ENCODE measurements at places on chromosomes 7 and 10.

DNA sequence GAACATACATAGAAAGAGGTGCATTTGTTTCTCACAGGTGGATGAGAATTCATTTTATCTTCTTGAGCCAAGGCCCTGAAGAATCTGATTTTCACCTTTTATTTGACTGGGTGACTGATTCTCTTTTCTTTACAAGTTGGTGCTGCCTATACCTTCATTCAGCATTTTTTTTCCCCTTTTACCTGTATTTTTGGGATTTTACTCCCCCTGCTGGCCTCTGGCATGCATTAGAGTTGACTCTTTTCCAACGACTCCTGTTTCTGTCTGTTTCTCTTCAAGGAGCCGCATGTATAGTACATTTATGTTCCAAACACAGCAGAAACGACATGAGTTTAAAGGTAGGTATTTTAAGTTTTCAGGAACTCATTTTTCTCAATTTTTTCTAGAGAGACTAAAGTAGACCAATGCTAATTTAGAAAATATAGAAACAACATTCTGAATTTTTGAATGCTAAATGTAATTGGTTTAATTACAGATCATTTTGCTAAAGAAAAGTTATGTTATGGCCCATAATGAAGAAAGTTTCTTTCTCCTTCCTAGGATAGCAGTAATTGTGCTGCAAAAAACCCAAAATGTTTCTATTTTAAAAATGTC is 149.8 kb upstream of the HDAC9 start:
- peak; percentile 20 for DNase-seq

GRCh38 chr10:21193196-21193595 is 296.1 kb upstream of the NEBL start:
- DNase-seq: no peak

DNA sequence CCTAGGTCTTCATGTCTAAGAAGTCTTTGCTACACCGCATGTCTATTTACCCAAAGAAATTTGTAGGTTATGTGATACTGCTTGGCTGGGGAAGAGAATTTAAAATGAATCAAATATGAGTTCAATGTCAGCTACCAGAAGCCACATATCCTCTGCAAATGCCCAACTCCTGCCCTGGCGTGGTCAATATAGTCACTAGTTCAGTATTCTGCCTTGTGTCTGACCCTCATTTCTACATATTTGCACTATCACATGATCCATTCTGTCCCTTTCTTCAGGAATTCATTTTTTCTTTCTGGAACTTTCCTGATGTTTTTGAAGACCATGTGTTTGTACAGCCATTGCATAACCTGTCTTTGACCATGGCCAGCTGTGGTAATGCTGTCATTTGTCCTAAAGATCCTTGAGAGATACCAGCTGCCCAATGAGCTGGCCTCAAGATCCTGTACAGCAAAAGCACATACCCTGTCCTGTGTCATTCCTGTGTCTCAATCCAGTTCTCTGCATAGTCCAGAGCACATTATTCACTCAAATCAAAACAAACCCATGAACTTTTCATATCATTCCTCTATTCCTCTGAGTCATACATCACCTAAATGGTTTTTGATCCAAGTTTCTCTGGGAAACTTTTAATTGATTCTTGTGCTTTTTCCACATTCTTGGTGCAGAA is 524.5 kb downstream of the PARD3 start:
- DNase-seq: no peak

- DNase-seq: no peak
Observed at GRCh38 chr7:19143881-19144574, 1.2 kb downstream of the FERD3L start.

- no peak for DNase-seq
Observed at GRCh38 chr7:90988996-90989765, 275.1 kb upstream of the FZD1 start.

DNA sequence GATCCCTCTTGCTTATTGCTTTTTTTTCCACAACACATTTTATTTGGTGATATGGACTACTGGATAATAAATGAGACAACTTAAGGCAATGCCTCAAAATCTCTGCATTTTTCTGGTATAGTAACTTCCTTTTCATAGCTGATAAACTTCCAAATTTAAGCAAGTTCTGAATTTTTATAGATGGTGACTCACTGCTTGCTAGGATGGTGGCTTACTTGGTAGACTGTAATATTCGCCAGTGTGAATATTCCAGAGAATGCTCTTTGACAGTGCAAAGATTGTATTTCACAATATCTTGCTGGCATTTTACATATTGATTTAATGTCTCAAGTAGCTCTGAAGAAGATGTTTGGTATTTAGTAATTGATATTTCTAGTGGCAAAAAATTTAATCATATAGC is 472.4 kb downstream of the TFEC start:
- DNase-seq: no peak

DNA sequence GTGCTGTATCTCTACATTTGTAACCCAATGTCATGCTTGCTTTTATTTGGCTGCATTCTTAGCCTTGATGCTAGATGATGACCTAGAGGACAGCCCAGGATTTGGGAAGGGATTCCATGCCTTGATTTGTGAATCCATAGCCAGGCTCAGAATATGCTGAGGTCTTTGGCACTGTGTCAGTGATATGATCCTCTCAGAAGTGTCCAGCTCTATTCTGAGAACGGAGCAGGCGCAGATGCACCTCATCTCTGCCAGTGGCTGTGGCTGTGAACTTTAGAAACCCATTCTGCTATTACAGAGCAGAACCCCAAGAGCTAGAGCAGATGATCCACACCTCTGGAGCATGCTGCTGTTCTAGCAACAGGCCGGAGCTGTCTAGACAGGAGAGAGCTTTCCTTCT is 212.8 kb downstream of the TRIL start:
- no peak for DNase-seq

GRCh38 chr10:88989423-88989822 is 1.2 kb upstream of the FAS start:
- no peak for DNase-seq

DNA sequence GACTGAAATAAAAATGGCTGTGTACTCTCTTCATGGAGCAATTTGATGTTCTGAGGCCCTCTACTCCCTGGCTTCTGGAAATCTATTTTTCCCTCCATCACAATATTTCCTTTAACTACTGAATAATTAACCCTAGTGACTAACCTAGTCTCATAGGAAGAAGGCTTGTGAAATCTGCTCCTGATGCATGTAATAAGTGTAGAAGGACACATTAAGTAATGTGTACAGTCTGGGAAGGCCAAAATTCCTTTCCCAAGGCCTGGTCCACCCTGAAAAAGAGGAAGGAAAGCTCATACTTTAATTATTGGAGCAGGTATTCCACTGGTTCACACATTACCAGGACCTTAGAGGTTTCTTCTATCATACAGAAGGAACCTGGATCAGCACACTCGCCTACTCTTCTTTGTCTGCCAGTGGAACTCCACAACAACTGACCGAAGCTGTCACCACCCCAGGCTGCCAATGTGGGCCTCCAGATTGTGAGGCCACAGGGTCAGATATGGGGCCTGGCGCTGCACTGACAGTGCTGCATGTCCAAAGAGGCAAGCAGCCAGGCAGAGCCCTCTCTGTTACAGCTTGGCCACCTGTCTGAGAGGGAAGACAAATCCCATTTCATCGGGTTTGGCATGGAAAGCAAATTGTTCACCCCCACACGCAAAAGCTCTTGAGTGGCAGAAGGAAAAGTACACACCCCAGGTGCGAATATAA is 54.4 kb upstream of the FAM133B start:
- DNase-seq: no peak

DNA sequence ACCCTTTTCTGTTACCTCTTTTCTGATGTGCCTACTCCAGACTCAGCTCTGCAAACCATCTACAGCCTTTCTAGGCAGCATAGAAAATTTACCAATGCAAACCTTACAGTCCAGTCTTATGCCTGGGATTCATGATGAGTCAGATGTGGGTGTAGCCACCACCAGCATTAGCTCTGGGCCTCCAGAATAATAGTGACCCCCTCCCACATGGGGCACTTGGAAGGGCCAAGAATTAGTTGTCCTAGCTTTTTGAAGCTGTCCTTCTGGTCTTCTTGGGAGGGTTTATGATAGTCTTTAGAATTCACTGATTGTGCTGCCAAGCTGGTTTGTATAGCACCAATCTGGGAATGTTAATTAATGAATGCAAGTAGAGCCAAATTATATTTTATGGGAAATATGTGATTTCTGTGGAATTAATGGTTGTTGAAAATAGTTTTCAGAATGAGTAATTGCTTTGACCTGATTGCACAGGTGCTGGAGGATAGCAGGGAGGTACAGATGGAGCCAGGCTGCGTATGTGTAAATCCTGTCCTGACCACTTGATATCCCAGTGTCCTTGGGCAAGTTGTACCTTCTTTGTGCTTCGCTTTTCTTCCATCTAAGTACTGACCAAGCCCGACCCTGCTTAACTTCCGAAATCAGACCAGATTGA is 94.8 kb downstream of the CPED1 start:
- peak; percentile 37 for DNase-seq

DNA sequence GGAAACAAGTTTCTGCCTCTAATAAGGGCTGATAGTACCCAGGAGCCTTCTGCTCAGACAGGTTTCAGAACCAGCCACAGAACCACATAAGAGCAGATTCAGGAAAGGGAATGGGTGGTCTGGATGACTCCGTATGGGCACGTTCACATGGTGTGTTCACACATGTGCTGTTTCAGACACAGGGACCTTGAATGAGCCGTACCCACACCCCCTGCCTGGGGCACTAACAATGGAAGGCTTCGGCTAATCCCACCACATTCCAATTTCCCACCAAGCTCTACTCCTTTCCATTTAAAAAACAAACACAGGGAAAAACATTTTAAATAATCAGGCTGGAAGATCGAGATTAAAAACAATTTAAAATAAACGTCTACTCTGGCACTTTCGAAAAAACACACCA is 217.3 kb downstream of the GRID1 start:
- no peak for DNase-seq

DNA sequence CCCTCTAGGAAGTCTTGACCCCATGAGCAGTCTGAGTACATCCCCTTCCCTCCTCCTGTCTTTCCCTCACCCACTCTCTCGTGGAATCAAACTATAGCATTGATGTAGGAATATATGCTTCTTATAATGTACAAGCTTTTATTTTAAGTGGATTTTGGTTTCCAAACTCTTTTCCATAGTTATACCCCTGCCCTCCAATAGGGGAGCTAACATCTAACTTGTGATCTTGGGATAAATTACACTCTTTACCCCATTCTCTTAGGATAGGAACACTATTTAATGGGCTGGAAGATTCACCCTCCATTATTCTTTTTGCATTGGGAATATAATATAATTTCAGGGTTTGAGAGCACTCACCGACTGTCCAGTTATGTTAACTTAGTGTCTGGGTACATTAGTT is 465.9 kb downstream of the GATA3 start:
- no peak for DNase-seq

- no peak for DNase-seq
Observed at GRCh38 chr10:107072786-107073185, 91.7 kb downstream of the SORCS1 start.

DNA sequence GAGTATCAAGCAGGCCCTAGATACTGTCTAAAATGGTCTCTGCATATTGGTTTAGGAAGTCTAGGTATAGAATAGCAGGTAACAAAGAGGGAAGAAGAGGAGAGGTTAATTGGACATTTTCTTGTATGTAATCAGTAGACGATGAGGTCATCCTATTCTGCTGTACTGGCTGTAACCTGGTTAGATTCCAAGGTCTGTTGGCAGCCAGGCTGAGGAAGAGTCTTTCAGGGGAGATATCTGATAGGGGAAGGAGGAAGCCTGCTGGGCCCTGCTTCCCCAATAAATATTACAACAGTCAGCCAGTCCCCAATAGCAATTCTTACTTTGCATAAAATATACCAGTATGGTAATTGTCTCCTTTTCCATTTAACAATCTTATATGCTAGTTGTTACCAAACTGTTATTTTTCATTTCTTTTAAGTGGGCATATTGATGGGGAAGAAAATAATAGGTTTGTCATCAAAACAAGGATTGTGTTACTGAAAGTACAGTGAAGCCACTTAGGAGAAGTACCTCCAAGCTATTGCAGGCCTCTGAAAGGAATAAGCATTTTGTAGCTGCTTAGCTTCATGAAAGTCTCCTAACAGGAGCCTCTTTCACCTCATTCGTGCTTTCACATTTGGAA is 186.4 kb downstream of the LRRC4 start:
- DNase-seq: no peak

- DNase-seq: no peak
Observed at GRCh38 chr7:115962340-115962739, 68.2 kb downstream of the TFEC start.

DNA sequence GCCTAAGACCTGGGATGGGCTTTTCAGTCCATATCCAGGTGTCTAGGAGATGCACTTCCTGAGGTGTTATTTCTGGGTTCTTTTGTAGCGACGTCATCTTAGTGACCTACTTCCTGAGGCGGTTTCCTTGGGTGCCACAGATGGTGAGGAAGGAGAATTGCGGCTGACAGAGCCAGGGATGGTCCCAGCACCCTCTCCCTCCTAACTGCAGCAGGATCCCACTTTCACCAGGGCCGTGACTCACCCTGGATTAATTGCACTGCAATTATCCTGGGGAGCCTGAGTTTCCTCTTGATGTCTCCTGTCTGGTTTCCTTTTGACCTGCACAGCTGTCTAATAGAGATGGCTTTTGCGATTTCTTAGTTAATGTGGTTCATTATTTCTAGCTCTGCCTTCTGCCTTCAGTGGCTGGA is 271.7 kb downstream of the TCF7L2 start:
- DNase-seq: peak; percentile 55

DNA sequence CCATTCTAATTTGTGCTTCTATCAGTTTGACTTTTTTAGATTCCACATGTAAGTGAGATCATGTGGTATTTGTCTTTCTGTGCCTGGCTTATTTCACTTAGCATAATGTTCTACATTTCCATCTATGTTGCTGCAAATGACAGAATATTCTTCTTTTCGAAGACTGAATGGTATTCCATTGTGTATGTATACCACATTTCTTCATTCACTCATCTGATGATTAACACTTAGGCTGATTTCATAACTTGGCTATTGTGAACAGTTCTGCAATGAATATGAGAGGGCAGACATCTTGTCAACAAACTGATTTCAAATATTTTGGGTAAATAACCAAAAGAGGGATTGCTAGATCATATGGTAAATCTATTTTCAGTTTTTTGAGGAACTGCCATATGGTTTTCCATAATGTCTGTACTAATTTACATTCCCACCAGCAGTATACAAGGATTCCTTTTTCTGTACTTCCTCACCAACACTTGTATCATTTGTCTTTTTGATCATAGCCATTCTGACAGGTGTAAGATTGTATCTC is 52.9 kb downstream of the ZNF22 start:
- no peak for DNase-seq

DNA sequence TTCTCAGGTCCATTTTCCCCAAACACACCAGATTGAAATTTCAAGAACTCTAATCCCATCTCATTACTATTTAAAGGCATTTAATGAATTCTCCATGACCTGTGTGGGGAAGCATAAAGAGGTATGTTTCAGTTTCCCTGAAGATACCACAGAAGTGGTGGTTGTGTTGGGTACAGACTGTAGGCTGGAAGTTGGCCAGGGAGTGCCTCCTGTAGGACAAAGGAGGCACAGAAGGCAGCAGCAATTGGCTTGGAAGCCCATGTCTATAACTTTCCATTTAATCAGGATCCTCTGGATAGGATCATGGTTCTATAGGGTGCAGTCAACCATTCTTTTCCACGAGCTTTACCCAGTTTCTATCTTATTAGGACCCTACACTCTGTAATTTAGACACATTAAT is 8.6 kb upstream of the BET1 start:
- no peak for DNase-seq

- DNase-seq: no peak
Observed at GRCh38 chr10:77637532-77638320, at the start of gene KCNMA1. Gene KCNMA1, minus strand, starts transcription at chr10:77637808.

Measured in urothelium cell line (cell line).